ENCODE measurements at places on chromosomes 6 and 20.

DNA sequence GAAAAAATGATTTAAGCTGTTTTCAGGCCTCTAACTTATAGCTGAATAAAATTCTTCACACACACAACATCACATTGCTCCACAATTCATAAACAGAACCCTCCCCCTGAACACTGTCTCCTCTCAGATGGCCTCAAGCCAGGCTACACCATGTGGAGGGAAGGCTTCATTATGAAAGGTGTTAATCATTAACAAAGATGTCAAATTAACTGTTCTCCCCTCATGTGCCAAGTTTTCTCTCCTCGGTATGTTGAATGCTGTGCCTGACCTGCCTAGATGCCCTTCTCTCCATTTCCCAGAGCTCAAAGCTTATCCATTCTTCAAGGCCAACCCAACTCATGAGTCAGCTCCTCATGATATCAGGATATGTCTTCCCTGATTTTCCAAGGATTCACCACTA is 210.4 kb downstream of the GMDS start:
- DNase-seq = no peak

GRCh38 chr6:136582711-136583471 is 32.7 kb upstream of the MAP7 start:
- DNase-seq = peak; percentile 67

DNA sequence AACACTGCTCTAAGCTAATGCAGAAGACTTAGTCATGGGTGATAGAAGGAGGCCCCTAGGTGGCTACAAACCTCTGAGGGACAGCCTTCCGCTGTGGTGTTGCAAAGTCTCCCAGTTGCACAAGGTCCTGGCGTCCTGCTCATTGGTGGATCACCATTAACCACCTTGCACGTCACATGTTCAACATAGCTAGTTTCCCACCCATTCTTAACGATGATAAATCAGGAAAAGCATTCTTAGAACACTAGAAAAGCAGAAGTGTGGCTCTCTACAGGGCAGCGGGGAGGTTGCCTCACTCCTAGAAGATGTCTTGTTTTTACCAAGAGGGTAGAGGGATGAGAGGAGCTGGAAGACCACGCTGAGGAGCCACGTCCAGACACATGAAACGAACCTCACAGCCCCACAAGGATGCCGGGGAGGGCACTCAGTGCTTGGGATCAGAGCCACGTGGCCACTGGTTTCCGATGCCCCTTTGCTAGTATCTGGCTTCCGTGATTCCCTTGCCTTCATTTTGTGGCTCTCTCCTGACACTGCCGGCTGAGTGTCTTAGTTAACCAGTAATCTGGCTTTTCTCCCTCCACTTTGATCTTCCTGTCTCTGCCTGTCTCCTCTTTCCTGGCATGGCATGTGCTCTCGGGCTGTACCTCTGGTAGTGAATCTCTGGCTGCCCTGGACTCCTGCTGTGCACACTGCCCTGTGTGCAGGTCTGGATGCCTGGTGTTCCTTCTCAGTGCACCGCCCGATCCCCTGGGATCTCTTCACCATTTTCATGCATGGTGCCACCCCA is 91.4 kb upstream of the NEDD9 start:
- DNase-seq = no peak

DNA sequence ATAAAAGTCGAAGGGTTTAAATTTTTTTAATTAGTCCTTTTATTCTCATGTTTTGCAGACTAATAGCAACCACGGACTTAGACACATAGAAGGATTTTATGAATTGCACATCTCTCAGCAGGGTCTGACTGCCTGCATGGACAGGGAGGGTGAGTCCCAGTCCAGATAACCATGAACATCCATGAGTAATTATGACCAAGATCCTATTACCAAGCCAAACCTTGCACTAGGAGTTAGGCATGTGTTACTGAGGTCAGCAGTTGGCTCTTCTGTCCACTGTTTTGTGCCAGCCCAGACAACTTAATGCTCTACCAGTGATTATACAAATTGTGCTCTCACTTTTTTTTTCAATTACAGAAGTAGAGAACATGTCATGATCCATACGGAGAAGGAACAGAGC is 211.2 kb downstream of the MAFB start:
- DNase-seq = no peak

- peak; percentile 31 for DNase-seq
These were observed 577 bp upstream of the SCAND1 start for GRCh38 chr20:35954907-35955251.

DNA sequence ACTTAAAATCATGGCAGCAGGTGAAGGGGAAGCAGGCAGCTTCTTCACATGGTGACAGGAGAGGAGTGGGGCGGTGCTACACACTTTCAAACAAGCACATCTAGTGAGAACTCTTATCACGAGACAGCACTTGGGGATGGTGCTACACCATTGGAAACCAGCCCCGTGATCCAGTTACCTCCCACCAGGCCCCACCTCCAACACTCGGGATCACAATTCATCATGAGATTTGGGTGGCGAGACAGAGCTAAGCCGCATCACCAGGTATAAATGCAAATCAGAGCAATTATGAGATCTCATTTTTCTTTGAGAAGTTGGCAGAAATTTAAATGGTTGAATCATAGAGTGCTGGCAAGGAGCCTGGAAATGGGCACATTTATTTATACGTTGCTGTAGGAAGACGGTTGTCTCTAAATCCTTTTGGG is 31.4 kb downstream of the IGF2R start:
- no peak for DNase-seq

DNA sequence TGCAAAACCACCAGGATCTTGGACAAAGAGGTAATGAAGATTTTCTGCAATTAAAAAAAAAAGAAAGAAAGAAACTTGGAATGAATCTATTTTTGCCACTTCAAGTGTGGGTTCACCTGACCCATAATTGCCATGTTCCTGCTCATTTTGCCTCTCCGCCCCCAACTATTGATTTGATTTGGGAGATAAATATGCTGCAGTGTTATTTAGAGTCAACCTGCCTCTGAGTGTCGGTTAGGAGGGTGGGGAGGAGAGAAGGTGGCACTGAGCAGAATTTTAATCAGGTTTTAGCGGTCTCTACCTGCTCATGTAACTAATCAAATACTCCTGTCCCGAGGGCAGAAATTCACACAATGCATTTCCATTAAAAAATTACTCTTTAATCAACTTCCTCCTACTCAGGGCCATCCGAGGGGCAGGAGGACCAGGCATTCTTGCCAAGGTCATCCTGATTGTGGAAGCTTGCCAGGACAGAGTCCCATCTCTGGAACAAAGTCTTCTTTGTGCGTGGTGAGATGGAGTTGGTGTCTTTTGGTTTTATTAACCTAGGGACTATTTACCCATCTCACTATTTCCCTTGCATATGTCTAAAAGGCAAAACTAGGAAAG is 300.1 kb downstream of the CDH26 start:
- no peak for DNase-seq

DNA sequence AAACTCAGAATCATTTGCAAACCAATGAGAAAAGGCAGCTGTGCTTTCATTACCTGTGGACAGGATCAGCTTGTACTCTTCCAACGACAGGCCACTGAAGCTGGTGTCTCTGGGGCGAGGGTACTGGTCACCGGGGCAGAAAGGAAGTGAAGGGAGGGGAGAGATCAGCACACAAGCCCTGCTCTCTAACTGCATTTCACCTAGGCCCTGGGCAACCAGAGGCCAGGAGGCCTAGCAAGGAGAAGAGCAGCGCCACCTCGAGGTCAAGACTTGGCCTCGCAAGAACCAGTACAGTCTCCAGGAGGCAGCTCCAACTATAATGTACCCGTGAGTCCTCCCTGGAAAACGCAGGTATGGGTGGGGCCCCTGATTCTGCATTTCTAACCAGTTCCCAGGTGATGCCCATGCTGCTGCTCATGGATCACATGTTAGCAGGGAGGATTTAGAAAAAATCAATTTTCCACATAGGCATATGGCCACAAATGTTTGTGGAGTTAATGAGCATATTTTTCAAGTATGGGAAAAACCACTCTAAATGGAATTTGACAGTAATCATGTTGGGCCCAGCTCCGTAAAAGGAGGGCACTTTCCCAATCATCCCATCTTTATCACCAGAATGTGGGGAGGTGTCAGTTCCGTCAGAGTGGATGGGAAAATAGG is 11.0 kb downstream of the UQCC2 start:
- DNase-seq = peak; percentile 63

DNA sequence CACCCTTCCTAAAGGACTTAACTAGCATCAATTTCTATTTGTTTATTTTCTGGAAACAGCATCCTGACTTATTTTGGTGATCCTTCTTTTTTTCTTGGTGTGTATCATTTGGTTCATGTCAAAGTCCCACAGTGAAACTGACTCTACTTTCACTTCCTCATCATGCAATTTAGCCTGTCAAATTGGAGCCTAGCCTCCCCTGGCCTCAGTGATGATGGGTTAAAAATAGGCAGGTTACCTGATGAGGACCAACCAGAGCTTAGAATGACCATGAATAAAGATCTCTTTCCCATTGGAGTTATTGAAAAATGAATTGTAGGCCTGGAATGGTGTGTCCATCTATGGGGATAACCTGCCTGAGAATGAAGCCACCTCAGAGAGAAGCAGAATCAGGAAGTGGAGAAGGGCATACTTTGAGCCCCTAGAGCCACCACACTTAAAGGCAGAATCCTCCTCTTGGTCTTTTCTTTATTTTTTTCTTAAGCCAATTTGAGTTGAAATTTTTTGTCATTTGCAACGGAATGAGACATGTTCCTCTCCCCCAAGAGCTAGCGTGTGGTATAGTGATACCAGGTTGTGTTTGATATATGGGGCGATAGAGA is 105.6 kb downstream of the BTBD3 start:
- DNase-seq = no peak

DNA sequence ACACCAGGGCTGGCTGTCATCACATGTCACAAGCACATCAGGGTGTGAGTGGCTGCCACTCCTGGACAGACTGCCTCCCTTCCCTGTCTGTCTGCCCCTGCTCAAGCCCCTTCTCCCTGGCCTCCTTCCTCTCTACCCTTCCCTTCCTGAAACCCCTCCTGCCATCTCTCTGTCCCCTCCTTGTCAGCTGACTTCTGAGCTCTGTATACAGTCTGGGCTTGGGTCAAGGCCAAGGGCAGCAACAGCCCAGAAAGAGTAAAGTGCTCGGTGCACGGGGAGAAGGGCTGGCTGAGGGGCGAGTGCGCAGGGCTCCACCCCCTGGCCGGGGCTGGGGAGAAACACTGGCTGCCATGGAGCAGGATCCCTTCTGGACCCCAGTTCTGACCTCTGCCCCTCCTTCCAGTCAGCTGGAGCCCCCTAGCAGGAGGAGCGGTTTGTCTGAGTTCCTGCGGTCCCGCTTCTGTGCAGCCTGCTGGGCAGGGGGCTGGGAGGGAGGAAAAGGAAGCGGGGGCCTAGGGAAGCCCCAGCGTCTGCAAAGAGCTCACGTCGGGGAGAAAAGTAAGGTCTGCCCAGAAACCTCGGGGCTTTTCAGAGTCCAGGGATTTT is 2.0 kb downstream of the LKAAEAR1 start:
- no peak for DNase-seq

GRCh38 chr6:39724787-39725631 is at the start of gene KIF6:
TSS of gene KIF6 (minus strand) at chr6:39725408. CDS start at chr6:39725310, 98 bp downstream.
- DNase-seq = peak; percentile 92

DNA sequence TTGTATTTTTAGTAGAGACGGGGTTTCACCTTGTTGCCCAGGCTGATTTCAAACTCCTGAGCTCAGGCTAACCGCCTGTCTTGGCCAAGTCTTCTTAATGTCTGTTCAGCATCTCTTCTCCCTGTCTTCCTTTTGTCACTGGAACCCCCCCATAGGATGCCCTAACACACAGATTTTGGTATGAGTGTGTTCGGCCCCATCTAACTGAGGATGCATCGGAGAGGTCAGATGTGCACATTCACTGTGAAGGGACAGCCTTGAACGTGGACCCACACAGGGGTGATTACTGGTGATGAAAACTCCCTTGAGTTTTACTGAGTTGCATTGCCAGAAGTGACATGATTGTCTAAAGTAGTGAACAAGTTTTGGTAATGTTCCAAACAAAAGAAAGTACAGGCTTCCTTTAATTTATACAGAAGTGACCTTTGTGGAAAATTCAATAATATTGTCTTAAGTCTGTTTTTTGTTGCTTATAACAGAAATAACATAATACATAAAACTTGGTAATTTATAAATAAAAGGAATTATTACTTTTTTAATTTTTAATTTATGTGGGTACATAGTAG is 40.5 kb upstream of the NCOA3 start:
- no peak for DNase-seq

GRCh38 chr6:106880952-106881351 is 93.6 kb downstream of the CD24 start:
- no peak for DNase-seq

DNA sequence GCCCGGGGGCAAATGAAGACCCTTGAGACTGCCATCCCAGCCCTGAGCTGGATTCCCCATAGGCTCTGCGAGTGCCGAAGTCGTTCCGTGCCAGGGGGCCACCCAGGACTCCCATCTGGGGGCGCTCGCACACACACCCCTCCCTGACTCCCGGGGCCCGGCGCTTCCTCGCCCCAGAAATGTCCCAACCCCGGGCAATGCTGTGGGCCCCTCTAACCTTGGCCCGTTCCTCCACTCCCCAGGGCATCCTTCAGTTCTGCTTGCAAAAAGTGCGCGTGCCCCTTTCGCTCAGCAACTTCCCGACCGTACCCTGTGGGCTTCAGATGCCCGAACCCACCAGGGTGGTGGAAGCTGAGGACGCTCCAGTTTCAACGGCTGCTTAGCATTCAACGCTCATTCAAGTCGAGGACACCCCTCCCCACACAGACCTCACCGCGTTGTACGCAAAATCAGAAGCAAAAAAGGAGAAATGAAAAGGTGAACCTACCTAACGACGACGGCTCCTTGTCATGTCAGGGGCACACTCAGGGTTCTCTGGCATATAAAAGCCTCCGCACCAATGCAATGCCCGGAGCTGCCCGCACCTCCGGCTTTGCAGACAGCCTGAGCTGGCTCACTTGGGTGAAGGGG is 25.3 kb downstream of the RIPOR2 start:
- DNase-seq = no peak

DNA sequence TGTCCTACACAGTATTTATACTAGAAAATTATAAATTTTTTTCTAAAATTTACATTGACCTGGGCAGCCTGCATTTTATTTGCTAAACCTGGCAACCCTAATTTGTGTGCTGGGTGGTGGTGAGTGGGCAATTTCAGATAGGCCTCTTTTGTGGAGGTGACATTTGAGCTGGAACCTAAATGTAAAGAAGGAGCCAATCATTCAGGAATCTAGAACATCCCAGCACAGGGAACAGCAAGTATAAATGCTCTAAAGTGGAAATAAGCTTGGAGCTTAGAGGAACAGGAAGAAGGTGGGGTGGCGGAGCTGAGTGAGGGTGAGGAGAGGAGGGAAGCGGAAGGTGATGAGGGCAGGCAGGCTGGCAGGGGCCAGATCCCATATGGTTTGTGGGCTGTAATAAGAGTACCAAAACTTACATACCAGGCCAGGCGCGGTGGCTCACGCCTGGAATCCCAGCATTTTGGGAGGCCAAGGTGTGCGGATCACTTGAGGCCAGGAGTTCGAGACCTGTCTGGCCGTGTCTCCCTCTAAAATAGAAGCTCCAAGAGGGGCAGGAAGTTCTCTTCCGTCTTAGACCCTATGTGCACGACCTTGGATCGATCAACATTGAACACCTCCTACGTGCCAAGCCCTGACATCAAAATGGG is 549 bp upstream of the CSE1L start:
- peak; percentile 2 for DNase-seq

- DNase-seq = no peak
These were observed 36.5 kb downstream of the TGM6 start for GRCh38 chr20:2417213-2417541.
